ENCODE measurements at places on chromosomes 4 and X. TPM values are rescaled to one million over a fixed set of nuclear protein-coding genes. Genes with fewer than 3 reads are reported as not detected.

Gene GLRA3
- 0.22 TPM for total RNA-seq

Gene IGSF1
- total RNA-seq: not detected

Gene RBM46
- not detected for total RNA-seq

Gene LRP2BP
- 1.6 TPM for total RNA-seq

Gene POLN
- 1.5 TPM for total RNA-seq

Gene PCDH11X
- not detected for total RNA-seq

Gene ZMAT1
- total RNA-seq: 38.4 TPM

Gene NAT8L
- total RNA-seq: 0.34 TPM

Gene PASD1
- total RNA-seq: not detected

Gene SLIT2
- total RNA-seq: not detected

Gene HPF1
- total RNA-seq: 9.9 TPM

Gene BEX2
- 15.9 TPM for total RNA-seq

Gene PRSS12
- not detected for total RNA-seq

Gene OTUD6A
- not detected for total RNA-seq

Gene UNC5C
- total RNA-seq: not detected

Gene GLRA2
- not detected for total RNA-seq

Gene TMSB4X
- 2,550 TPM for total RNA-seq

Gene PSAPL1
- not detected for total RNA-seq

Data from B cell (primary cell).